ENCODE measurements at places on chromosomes 5 and 9.

GRCh38 chr9:21434202-21435014 lies 5.8 kb upstream of the IFNA1 start:
- no peak for DNase-seq

- no peak for DNase-seq
These were observed 13.0 kb upstream of the FAM240B start for GRCh38 chr9:38732885-38733284.

DNA sequence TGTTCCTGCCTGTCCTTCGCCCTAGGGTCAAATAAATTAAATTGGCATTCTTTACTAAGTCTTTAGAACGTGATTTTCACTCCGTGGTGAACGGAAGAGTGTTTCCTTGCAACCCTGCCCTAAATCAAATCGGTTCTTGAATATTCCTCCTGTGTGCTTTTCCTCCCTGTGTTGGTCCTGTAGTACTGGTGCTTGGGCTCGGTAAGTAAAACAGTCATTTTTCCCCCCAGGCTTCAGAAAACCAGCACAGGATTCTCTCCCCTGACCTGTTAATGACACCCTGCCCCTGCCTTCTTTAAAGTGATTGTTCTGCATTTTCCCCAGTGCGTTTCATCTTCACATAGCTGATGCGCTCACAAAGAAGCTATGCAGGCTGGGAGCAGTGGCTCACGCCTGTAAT lies 96.0 kb downstream of the AK8 start:
- DNase-seq, result no peak

GRCh38 chr5:135129307-135129706 lies 95.3 kb upstream of the PITX1 start:
- DNase-seq, result no peak

GRCh38 chr5:160199410-160199911 lies 29.8 kb upstream of the FABP6 start:
- no peak for DNase-seq

DNA sequence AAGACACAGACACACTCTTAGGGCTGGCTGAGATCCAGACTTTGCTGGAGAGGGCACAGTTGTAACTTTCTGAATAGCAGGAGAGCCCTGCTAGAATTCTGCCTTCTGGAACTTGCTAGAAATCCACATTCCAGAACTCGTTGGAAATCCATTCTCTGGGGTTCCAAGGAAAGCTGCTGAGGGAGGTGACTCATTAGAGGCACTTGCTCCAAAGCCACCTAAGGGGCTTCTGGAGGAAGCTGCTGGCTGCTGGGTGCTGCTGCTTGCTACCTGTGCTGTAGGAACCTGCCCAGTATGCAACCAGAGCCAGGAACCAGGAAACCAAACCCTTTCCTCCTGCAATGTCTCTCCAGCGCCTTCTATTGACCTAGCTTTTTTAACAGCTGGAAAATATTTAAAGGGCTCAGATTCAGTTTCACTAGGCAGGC lies 4.1 kb upstream of the TLE4 start:
- DNase-seq, result no peak

GRCh38 chr5:72584466-72584865 lies 77.3 kb upstream of the ZNF366 start:
- no peak for DNase-seq

DNA sequence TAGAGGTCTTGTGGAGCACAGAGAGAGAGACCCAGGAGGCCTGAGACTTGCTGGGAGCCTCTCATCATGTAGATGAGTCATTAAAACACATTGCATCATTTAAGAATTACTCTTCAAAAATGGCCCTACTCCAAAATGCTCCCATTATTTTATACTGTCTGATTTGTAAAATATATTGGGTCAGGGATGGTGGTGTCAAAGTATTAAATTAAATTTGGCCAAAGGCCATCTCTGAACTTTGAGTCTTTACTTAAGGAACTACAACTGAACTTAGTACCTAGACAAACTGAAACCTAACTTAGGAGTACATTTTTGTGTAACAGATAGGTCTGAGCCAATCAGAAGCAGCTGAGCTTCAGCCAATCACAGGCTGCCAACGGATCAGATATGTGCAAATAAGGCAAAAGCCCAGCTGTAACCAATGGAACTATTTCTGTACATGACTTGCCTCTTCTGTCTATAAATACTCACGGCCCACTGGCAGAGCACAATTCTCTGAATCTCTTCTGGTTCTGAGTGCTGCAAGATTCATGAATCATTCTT lies 657.2 kb downstream of the TLE1 start:
- no peak for DNase-seq

DNA sequence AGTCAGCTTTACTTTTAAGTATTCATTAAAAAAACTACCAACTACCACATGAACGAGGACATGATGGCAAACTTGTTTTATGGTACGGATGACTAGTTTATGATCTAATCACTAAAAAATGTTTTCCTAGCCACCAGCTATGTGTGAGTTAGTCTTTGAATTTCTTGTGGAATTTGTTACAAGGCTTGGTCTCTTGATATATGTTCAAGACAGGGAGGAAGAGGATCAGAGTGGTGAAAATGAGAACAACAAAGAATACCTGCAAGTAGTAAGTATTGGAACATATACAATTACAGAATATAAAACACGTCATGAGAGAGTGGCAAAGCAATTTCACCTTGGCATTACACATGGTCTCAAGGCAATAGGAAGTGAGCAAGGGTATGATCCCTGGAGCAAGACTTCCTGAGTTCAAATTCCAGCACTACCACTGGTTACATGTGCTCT lies 548.6 kb upstream of the TLE4 start:
- no peak for DNase-seq

DNA sequence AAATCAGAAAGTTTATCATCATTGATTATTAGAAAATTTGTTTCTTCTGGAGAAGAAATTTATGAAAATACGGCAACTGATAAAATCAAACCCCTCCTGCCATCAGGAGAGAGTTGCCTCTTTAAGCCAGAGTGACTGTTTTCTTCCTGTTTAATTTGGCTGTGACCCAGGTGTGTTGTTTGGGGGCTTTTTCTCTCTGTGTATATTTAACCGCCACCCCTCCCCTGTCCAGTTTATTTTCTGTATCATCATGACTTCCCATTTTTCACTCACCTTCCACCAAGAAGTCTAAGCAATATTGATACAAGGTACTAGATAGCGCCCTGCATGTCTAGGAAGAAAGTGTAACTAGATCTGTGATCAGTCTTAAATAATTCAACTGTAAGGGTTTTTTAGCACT lies 50.1 kb downstream of the FAM78A start:
- DNase-seq, result no peak

DNA sequence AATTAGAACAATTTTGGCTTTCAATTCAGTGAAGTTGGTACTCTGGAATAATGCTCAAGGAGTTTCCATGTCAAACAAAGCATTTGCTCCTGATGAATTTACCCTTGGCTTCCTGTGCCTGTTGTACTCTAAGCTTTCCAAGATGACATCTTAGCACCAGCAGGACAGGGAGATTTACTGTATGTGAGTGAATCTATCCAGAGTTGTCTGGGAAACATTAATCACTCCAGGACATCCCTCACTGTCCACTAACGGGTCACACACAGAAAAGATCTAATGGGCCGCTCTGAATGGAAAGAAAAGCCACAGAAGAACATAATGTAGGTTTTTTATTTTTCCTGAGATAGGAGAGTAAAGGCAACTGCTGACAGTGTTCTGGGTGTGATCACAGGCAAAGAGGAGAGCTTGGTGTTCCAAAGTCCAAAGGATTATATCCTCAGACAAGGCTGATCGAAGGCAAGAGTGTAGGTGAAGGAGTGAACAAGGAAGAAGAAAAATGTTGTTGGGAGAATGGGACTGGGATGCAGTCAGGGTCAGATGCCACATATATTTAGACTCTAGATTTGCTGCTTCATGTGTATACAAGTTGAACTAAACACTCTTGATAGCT lies 167.7 kb upstream of the RPS23 start:
- DNase-seq, result no peak

DNA sequence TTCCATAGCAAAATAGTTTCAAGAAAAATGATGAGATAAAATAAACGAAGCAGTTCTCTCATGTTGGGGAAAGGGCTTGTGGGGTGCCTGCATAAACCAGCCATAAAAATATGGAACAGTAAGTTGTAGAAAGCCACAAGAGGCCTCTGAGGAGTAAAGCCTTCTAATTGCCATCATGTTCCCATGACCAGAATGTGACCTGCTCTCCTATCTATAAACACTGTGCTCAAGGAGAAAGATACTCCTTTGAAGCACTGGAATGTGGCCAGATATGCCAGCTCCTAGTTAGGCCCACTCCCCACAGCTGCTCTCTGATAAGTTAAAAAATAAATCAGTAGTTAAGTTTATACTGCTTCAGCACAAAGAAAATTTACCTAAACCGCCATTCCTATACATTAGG lies 65.8 kb downstream of the SETX start:
- DNase-seq, result no peak

DNA sequence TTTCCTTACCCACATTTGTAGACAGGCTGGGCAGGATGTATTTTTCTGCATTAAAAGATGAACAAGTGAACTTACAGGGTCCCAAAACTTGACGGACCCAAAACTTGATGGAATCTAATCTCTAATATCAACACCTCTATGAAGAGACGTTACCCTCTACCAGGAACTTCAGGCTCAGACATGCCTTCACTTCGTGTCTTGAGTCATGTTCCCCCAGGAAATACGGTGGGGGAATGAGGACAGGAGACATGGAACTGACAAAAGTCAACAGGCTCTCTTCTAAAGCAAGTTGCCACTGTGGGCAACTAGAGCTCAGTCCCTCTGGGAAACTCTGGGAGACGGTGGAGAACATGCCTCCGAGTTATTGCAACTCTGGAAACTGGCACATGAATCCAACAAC lies 196.1 kb downstream of the PAPPA start:
- no peak for DNase-seq

Measured in NCI-H1436 treated with DMSO at 0.1 percent for 48 hours (cell line).